ENCODE measurements at places on chromosomes 6 and 20. TPM values are rescaled to one million over a fixed set of nuclear protein-coding genes. Genes with fewer than 3 reads are reported as not detected.

The BEND3 gene
- 1.8 TPM for total RNA-seq

The C6orf163 gene
- 1.6 TPM for total RNA-seq

The CLIC1 gene
- 480 TPM for total RNA-seq

The ACTL10 gene
- total RNA-seq = 1.6 TPM

The ARID1B gene
- total RNA-seq = 27.5 TPM

The ADISSP gene
- 15.0 TPM for total RNA-seq

The DNAJC5 gene
- 120 TPM for total RNA-seq

The MYT1 gene
- not detected for total RNA-seq

The UBD gene
- total RNA-seq = not detected

The PLCB4 gene
- total RNA-seq = 1.6 TPM

The TMEM181 gene
- total RNA-seq = 35.3 TPM

The MCHR2 gene
- total RNA-seq = not detected

The OR2J3 gene
- total RNA-seq = not detected

The TBXT gene
- not detected for total RNA-seq

The STMND1 gene
- not detected for total RNA-seq

The LGSN gene
- under 0.01 TPM for total RNA-seq

The WFDC10B gene
- not detected for total RNA-seq

The CLDN20 gene
- not detected for total RNA-seq

The SIRPB1 gene
- total RNA-seq = not detected

The WFDC8 gene
- total RNA-seq = not detected

The SLC13A3 gene
- 5.1 TPM for total RNA-seq

The SRSF12 gene
- total RNA-seq = under 0.01 TPM

The MED20 gene
- 40.0 TPM for total RNA-seq

The RAB32 gene
- 230 TPM for total RNA-seq

The FNDC11 gene
- 0.26 TPM for total RNA-seq

The FAM209B gene
- 0.26 TPM for total RNA-seq

The NRSN1 gene
- total RNA-seq = not detected

The ESR1 gene
- total RNA-seq = 0.13 TPM

The LAMA4 gene
- total RNA-seq = 0.38 TPM

The KHDRBS2 gene
- total RNA-seq = not detected

The TAF8 gene
- total RNA-seq = 10.5 TPM

The NKAIN4 gene
- total RNA-seq = 1.1 TPM

The PI16 gene
- not detected for total RNA-seq

The TCP11 gene
- not detected for total RNA-seq

The VGLL2 gene
- not detected for total RNA-seq

The C6orf118 gene
- total RNA-seq = not detected

The EPB41L1 gene
- 2.7 TPM for total RNA-seq
